ENCODE measurements at places on chromosomes 1 and 21. TPM values are rescaled to one million over a fixed set of nuclear protein-coding genes. Genes with fewer than 3 reads are reported as not detected.

GRCh38 chr1:19661721-19662228 lies 2.9 kb upstream of the HTR6 start:
- no peak for DNase-seq

Gene TNFSF4
- total RNA-seq = 0.36 TPM

- DNase-seq = no peak
Observed at GRCh38 chr1:233734456-233734855, 120.5 kb downstream of the KCNK1 start.

- no peak for DNase-seq
Observed at GRCh38 chr1:180168786-180169639, 14.3 kb downstream of the QSOX1 start.

DNA sequence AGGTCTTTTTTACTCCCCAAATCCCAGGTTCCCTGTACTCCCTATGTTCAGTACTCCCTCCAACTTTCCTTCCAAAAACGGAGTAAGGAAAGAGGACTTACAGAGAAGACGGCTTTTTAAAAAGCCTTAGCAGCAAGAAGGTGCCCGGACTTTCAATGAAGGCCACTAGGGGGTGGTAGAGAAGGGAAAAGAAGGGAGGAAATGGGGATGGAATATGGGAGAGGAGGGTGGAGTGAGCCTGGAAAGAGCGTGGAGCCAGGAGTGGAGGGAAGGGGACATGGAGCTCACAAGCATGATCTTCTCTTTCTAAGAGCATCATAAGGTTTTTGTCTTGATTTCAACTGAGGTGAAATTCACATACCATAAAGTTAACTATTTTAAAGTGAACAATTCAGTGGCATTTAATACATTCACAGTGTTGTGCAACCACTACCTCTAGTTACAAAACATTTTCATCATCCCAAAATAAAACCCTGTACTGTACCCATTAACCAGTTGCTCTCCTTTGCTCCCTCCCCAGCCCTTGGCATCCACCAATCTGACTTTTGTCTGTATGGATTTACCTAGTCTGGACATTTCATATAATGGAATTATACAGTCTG lies 129.9 kb downstream of the ZNF281 start:
- DNase-seq = no peak

DNA sequence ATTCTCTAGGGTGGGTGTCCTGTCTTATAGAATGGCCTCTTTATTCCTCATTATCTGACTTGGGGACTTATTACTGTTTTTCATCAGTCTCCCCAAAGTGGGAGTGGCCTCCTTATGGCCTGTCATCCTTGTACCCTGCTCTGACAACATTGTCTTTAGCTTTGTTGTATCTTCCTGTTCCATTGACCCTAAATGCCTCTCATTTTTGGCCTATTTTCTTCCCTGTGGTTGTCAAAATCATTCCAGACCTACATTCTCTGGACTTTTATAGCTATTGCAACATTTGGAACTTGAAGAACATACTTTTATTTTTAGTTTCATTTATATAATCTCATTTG lies 9.7 kb downstream of the SFT2D2 start:
- DNase-seq = no peak

Gene CYP4A22
- total RNA-seq = 1.0 TPM

Gene RNU1-4
- total RNA-seq = under 0.01 TPM

Gene LDLRAP1
- 13.2 TPM for total RNA-seq

DNA sequence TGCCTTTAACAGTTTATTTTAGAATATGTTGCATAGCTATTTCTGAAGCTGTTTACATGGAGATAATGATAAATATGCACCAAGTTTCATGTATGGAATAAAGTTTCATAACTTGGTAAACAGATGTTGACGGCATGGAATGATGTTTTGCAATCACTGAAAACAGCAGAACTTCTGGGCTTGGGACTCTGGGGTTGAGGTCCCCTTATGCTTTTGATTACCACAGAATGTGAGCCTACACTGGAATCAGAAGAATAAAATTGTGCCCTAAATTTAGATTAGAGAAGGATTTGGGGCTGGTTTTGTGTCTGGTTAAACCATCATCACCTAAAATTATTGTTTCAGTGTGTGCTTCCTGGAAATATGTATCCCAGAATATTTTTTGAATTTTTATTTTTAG lies 11.1 kb downstream of the KRTAP24-1 start:
- DNase-seq = no peak

- DNase-seq = no peak
Observed at GRCh38 chr1:74822851-74823401, 90.0 kb downstream of the TYW3 start.

Gene KRTAP10-4
- total RNA-seq = not detected

DNA sequence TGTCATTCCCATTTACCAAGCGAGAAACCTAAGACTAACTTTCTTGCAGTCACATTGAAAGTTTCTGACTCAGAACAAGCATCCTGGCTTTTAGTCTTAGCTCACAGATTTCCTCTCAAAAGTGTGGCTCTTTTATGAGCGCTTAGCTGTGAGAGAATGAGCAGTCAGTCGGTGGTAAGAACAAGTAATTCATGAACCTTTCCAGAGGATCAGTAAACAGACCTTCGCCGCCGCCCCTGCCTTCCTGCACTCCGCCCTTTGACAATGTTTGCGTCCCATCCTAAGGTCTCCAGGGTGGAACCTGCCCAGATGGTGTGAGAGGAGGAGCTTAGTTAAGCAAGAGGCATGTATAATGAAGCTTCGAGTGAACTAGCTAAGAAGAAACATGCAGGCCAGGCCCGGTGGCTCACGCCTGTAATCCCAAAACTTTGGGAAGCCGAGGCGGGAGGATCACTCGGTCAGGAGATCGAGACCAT lies 142.4 kb downstream of the GLUL start:
- DNase-seq = no peak

Gene FCAMR
- not detected for total RNA-seq

DNA sequence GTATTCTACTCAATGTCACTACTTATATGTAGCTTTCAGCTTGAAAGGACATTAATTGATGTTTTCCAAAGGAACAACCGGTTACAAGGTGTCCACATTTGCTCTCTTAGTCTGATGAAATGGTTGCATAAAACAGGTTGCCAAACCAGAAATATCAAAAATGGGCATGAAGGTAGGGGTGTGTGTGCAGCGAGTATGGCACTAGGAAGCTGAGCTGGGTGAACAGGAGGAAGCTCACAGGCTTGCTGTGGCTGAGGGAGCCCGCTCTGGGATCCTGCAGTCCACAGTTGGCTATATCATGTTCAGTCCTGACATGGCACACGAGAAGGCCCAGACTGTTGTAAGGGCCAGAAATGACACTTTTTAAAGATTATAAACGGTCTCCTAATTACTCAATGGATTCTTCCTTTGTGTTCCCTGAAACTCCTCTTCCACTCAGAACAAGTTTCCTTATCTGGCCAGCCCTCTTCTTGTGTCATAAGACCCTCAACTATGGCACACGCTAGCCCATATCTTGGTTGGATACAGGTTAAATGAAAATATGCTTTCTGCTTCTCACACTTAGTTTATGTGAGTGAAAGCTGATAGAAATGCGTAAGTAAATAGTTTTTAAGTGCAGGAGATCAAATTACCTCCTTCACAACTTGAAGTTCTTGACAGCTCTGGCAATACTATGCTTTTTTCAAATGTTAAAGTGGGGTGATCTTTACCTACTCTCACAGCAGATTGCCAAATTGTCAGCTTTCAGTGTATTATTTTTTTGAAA lies 201.5 kb downstream of the LMO4 start:
- no peak for DNase-seq

GRCh38 chr1:152110365-152110859 lies 4.8 kb downstream of the TCHH start:
- no peak for DNase-seq

GRCh38 chr1:11291049-11291448 lies 18.1 kb downstream of the UBIAD1 start:
- no peak for DNase-seq

GRCh38 chr1:43321331-43321891 lies 16.2 kb upstream of the MPL start:
- no peak for DNase-seq

DNA sequence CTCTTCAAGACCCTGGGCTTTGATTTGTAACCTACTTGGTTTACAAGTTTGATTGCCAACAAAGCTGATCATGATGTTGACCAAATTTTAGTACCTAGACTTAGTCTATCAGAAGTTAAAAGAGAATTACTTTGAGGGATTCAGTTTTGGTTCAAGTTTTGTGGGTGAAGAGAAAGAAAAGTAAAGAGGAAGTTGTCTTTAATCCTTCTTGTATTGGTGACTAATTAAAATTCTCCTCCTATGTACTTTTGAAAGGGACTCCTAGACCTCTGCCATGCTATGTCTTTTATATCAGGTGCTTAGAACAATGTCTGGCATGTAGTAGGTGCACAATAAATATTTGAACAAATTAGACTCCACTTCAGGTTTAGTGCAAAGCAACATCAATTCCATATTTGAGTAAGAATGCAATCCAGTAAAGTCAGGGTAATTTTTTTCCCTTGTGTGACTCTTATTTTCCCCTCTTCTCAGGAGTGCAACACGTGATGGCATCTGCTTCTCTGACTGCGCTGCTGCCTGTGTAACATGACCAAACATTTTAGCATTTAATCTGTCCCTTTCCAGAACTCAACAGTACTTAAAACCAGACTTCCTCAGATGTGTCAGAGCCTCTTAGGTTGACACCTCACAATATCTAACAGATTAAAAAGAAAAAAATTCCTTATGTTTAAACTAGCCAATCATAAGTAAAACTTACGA lies 41.1 kb upstream of the KCNQ4 start:
- no peak for DNase-seq
